GF-D8 (cell line): ENCODE measurements at places on chromosomes 7 and 10.

- DNase-seq: peak; percentile 71
Measured at GRCh38 chr7:44796034-44796503, 412 bp upstream of the PPIA start.

GRCh38 chr7:142637240-142637639, 112.0 kb upstream of the PRSS1 start:
- DNase-seq: no peak

DNA sequence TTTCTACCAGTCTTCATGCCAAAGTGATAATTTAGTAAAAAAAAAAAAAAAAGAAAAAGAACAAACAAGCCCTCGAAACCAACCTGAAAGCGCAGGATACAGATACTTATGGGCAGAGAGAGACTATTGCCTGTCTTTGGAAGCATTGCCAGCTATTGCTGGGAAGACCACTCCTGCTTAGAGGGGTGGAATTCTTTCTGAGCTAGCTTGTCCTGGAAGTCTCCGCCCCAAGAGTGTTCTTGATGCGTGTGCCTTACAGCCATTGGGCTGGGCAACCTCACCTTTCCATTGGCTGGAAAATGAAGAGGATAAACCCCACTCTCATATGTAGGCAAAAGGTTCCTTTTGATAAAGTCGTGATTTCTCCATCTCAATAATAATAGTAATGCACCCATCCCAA, 19.9 kb upstream of the INSYN2A start:
- DNase-seq: no peak

- no peak for DNase-seq
Measured at GRCh38 chr7:97090761-97091353, 26.6 kb upstream of the SDHAF3 start.

GRCh38 chr10:120085096-120085796, 192.7 kb downstream of the SEC23IP start:
- no peak for DNase-seq

DNA sequence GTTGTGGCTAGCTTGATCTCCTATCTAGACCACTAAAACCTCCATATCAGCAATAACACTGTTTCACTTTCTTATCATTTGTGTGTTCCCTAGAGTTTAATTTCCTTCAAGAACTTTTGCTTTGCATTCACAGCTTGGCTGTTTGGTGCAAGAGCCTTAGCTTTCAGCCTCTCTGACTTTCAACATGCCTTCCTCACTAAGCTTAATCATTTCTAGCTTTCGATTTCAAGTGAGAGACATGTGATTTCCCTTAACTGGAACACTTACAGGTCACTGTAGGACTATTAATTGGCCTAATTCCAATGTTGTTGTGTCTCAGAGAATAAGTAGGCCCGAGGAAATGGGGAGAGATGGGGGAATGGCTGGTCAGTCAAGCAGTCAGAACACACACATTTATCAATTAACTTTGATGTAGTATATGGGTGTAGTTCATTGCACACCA, 10.6 kb upstream of the BPGM start:
- DNase-seq: no peak

GRCh38 chr7:115066050-115066449, 144.2 kb downstream of the MDFIC start:
- DNase-seq: no peak

- no peak for DNase-seq
Measured at GRCh38 chr10:85226596-85226995, 898.2 kb downstream of the CCSER2 start.

DNA sequence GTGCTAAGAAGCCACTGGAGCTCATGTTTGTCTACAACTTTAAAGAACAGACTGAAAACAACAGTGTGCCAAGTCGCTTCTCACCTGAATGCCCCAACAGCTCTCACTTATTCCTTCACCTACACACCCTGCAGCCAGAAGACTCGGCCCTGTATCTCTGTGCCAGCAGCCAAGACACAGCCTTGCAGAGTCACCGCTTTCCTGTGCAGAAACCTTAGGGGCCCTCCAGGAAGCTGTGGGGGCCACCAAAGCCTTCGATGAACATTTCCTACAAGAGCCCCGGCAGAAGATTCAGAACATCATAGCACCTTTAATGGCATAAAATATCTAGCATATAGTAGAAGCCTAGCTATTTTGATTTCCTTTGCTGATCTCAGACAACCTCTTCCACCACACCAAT, 88.0 kb upstream of the PRSS58 start:
- no peak for DNase-seq

DNA sequence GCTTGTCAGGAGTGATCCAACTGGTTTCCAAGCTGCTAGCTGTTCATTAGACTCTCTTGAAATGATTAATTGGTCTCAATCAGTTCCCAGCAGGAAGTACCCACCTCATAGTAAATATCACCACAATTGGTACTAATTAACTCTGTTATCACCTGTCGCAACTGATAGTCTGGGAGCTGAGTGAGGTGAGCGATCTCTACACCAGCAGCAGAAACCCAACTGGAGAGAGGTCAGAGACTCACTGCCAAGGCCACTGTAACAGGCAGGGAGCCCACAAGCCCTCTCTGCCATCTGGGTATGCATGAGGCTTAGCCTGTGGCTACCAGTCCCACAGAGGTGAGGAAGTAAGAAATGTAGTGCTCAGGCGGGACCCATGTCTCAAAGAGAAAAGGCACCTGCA, 245.5 kb downstream of the DYNC1I1 start:
- DNase-seq: no peak

DNA sequence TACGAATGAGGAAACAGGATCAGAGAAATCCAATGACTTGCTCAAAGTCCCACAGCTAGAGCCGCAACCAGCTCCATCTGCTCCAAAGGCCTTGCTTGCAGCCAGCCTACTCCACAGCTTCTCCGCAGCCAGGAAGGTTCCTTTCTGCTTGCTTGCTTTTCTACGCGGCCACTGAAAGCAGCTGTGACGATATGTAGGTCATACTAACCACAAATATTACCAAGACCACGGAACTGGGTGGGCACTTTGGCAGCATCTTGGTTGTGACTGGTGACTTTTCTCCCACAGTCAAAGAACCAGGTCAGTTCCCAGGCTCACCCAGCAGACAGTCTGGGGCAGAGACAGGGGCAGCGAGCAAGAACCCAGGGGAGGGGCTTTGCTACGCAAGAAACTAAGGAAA, 86.4 kb downstream of the FAM53B start:
- no peak for DNase-seq

- no peak for DNase-seq
Measured at GRCh38 chr10:70265032-70265689, 18.6 kb downstream of the NPFFR1 start.

DNA sequence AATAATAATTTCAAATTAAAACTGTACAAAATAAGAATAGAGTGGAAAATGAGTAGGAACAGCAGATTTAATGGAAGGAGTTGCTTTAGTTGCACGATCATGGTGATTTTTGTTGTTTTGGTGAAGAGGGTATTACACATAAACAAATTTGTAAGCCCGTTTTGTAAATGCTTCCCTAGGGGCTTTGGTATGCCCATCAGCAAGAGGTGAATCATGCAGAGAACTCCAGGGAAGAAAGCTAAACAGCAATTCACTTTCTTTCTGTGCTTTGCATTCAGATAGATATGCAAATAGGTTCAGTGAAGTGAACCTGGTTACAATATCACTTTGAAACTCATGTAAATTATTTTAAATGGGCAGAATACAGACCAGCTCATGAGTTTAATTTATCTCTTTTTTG, 422.2 kb upstream of the MTPN start:
- no peak for DNase-seq

GRCh38 chr7:44232901-44233715, 32.3 kb downstream of the YKT6 start:
- no peak for DNase-seq

DNA sequence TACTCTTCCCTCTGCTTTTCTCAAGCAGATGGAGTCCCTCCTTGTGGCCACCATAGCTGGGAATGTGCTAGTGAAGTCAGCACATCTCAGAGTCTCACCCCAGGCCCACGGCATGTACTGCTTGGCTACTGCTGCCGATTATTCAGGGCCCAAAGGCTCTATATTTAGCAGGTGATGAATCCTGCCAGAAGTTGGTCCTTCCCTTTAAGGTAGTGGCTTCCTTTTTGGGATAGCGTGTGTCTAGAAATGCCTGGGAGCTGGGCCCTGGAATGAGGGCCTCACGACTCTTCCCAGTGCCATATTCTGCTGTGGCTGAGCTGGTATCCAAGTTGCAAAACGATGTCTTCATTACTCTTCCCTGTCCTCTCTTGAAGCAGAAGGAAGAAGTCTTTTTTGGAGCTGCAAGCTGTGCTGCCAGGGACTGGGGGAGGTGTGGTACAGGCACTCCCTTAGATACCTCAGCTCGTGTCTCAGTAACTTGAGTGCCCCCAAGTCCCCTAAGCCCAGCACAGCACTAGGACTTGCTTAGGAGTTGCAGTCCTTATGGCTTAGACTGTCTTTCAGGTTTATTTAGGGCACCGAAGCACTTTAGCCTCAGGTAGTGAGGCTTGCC, 100.1 kb downstream of the ADAM22 start:
- no peak for DNase-seq
